ENCODE measurements at places on chromosomes 5 and 9. TPM values are rescaled to one million over a fixed set of nuclear protein-coding genes. Genes with fewer than 3 reads are reported as not detected.

ZNF483 gene
- total RNA-seq = 1.4 TPM

TAF1L gene
- under 0.01 TPM for total RNA-seq

SNCAIP gene
- not detected for total RNA-seq

C9 gene
- total RNA-seq = not detected

FGF18 gene
- 0.24 TPM for total RNA-seq

GALNT12 gene
- total RNA-seq = 3.6 TPM

ENG gene
- total RNA-seq = 0.85 TPM

JAKMIP2 gene
- not detected for total RNA-seq

ADAMTSL1 gene
- not detected for total RNA-seq

TICAM2 gene
- total RNA-seq = 0.72 TPM

C9orf50 gene
- not detected for total RNA-seq

RFK gene
- 30.4 TPM for total RNA-seq

LNPEP gene
- total RNA-seq = 38.6 TPM

GNA14 gene
- total RNA-seq = not detected

NOTCH1 gene
- 123 TPM for total RNA-seq

FRMPD1 gene
- not detected for total RNA-seq

MAMDC4 gene
- total RNA-seq = 1.1 TPM

GRM6 gene
- total RNA-seq = not detected

FOXD4L4 gene
- not detected for total RNA-seq

TPRN gene
- total RNA-seq = 4.1 TPM

ADAMTS6 gene
- total RNA-seq = 17.1 TPM

ATP10B gene
- total RNA-seq = 0.96 TPM

RMRP gene
- total RNA-seq = 24,624 TPM

FAM200C gene
- total RNA-seq = 2.6 TPM

Measured in tracheal epithelial cell (primary cell).